HT-29 (cell line): ENCODE measurements at places on chromosomes 16 and 17. TPM values are rescaled to one million over a fixed set of nuclear protein-coding genes. Genes with fewer than 3 reads are reported as not detected.

- DNase-seq = no peak
These were observed 216.7 kb downstream of the C16orf95 start for GRCh38 chr16:87100306-87101058.

DNA sequence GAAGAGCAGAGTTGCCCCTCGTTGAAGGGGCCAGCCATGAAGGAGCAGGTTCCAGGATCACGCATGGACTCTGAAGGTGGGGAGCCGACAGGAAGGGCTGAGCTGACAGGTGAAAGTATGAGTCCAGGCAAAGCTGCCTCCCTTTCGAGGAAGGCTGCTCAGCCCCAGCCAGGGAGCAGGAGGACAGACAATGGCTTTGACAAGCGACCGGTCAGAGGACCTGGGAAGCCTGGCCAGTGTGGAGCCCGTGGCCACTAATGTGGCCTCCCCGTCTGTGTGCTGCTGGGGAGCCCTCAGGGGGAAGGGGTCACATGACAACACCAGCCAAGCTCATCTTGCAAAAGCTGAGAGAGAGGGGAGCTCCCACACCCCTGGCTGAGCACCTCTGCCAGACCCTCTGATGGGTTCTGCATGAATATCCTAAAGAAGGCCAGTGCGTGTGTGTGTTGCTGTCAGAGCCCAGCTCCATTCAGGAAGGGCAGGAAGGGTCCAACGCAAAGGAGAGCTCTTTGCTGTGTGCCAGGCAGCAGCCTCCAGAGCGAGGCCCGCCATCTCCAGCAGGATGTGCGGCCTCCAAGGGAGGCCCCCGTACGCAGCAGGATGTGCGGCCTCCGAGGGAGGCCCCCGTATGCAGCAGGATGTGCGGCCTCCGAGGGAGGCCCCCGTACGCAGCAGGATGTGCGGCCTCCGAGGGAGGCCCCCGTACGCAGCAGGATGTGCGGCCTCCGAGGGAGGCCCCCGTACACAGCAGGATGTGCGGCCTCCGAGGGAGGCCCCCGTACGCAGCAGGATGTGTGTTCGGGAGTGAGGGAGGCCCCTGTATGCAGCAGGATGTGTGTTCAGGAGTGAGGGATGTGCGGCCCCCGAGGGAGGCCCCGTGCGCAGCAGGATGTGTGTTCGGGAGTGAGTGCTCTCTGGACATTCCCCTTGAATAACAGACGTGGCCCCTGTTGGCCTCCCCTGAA is 102.1 kb upstream of the CHMP6 start:
- DNase-seq = no peak

GRCh38 chr17:65737451-65737850 is 176.0 kb upstream of the AXIN2 start:
- DNase-seq = no peak

DNA sequence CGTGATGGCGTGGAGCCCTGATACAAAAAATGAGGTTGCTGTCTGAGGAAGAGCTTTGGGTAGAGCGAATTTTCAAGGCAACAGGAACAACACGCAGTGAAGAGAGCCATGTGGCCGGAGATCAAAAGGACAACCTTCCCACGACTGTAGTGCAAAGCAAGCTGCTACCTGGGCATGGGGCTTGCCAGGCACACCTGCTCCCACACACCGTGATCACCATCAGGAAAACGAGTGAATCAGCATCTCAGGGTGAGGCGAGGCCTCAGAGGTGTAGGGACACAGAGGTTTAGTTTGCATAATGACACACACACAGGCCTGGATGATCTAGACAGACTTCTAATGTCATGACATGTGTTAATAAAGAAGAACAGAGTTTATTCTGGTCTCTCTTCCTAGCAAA is 65.7 kb downstream of the PARN start:
- peak; percentile 22 for DNase-seq

GRCh38 chr16:1822801-1823200 is 3.8 kb downstream of the HAGH start:
- no peak for DNase-seq

GRCh38 chr17:41678411-41678906 is 10.2 kb upstream of the EIF1 start:
- DNase-seq = peak; percentile 31

DNA sequence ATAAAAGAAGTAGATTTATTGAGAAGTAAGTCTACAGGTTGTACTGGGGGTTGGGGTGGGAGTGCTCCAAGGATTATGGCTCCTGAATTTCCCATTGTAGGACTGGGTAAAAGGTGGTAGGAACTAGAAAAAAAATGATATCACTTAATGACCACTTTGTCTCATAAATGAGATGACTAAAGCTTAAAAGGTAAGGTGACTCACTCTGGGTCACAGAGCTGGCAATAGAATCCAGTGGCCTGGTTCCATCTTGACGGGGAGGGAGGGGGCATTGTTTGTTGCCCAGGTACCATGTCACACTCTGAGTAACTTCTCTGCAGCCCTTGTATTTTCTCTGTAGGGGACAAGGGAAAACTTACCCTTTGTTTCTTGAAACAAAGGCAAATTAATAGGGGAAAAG is 126.1 kb downstream of the PITPNC1 start:
- DNase-seq = peak; percentile 92

DNA sequence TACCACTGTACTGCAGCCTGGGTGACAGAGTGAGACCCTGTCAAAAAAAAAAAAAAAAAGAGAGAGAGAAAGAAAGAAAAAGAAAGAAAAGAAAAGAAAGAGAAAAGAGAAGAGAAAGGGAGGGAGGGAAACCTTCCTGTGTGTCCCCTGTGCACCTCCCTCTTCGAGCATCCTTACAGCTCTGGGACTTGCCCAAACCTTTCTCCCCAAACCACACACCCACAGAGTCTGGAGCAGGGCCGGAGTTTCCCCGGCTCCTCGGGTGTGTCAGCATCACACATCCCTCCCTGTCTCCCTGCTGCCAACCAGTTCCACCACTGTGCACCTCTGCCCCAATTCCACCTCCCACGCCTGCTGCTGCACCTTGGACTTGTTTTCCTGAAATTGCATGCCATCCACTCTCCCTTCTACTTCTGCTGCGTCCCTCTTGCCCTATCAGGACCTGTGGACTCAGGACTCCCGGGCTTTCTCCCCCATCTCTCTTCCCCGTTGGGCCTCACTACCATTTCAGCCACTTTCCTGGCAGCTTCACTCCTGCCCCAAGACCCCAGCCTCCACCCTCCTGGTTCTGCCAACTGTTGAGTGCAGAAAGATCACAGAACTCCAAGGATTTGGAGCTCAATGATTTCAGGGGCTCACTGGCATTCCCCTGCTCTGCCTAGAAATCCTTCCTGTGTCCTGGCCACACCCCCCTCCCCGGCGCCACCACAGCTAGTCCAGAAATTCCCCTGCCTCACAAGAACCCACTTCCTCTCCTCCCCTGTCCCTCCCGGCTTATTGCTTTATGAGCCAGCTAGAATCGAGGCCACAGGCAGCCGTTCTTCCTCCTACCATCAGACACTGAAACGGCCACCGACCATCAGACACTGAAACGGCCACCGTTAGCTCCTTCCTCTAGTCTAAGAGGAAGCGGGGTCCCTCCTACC is 3.7 kb upstream of the CDK3 start:
- peak; percentile 88 for DNase-seq

- DNase-seq = peak; percentile 79
These were observed 1.2 kb upstream of the COG1 start for GRCh38 chr17:73191443-73192205.

DNA sequence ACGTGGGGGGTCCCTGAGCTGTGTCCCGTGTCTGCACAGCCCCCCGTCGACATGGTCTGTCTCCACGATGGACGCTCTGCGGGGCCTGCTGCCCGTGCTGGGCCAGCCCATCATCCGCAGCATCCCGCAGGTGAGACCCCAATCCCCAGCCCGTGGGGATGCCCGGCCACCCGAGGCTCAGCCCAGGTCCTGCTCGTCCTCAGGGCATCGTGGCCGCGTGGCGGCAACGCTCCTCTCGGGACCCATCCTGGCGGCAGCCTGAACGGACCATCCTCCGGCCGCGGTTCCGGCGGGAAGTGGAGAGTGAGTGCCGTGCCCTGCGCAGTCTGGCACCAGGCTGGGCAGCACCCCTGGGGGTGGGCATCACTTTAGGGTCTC is 4.9 kb downstream of the MSLN start:
- no peak for DNase-seq

GRCh38 chr16:18788828-18789514 is 1.2 kb downstream of the RPS15A start:
- DNase-seq = no peak

DNA sequence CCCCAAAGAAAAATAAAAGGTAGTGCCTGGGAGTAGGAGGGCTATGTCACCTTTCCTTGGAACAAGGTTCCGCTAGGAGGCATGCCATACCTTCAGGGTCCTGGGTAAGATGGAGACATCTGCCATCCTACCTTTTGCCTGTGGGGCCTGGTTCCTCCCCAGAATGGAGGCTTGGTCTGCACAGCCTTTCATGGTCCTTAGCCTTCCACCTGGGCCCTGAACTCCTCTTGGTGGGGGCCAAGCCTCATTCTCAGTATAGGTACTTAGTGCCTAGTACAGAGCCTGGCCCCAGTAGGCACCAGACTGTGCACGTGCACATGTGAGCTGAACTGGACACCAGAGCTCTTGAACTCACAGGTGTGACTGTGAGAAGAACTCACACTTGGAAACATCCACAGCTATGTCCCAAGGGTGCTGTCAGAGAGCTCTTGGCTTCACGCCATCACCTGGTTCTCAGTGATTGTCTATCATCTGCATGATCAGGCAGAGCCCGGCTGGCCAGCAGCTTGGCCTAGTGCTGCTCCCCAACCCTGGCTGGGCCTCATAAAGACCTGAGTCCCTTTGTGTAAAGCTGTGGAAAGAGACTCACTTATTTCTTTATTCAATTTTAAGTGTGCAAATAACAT is 143.2 kb downstream of the SOCS1 start:
- peak; percentile 9 for DNase-seq

DNA sequence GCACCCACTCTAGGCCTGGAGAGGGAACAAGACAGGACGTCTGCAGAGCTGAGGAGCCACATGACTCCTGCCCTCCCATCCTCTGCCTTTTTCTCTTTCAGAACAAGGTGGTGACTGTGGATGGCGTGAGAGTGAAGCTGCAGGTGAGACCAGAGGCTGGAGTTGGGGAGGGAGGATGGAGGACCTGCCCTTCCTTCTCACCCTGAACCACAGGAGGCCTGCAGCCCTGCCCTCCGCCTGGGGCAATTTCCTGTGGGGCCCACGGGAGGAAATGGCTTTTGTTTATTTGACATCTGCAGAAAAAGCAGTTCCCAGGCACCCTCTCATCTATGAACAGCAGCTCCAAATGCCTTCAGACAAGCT is 5.1 kb downstream of the RAB37 start:
- DNase-seq = no peak

- DNase-seq = no peak
These were observed 3.3 kb upstream of the FBXL20 start for GRCh38 chr17:39404542-39405378.

DNA sequence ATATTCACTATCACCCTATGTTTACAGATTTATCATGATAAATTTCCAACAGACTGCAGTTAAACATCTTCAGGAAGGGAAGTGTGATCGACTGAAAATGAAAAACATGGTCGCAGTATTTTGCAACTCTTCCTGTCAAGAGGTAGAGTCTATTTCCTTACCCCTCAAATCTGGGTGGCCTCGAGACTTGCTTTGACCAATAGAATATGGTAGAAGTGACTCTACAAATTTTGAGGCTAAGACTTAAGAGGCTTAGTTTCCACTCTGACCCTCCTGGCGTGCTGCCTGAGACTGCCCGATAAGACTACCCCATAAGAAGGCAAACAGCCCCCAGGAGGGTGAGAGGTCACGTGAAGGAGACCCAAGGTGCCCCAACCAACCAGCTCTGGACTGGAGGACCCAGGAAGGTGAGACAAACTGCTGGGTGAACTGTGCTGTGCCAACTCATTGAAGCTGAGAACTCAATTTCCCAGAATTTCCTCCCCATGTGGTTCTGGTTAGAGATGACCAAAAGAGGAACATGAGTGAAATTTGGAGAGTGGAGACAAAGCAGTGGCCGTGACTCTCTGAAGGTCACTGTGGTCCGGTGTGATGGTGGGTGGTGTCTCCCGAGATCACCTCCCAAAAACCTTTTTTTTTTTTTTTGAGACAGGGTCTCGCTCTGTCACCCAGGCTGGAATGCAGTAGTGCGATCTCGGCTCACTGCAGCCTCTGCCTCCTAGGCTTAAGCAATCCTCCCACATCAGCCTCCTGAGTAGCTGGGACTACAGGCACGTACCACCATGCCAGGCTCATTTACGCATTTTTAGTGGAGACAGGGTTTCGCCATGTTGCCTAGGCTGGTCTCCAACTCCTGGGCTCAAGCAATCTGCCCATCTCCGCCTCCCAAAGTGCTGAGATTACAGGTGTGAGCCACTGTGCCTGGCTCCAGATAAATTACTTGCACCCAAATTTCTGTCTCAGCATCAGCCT is 38.2 kb upstream of the LITAF start:
- DNase-seq = no peak

GRCh38 chr17:48624544-48625494 is 1.3 kb downstream of the HOXB9 start:
- no peak for DNase-seq

DNA sequence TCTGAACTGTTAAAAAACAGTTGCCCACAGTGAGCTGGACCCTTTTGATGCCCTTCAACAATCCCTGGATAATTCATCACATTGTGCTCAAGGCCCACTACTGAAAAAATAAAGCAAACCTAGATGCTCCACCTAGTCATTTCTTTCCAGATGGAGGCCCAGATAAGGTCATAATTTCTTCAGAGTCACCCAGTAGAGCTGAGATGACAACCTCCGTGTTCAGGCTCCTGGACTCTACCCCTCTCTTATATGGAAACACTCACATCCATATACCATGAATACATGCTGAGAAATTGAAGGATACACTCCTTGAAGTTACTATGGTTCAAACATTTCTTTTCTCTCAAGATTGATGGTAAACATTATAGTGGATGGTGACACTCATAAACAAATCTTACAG is 2.7 kb upstream of the ABCA3 start:
- no peak for DNase-seq

RDM1 gene
- total RNA-seq = 4.9 and 11.3 TPM in 2 replicates

WFIKKN2 gene
- total RNA-seq = 0.05 TPM in 1 of 2 replicates, not detected in the other

POLR2A gene
- total RNA-seq = 26.0 and 58.6 TPM in 2 replicates

TBC1D3K gene
- total RNA-seq = not detected in 2 replicates

CIITA gene
- total RNA-seq = not detected in 2 replicates

DYNLRB2 gene
- not detected in 2 replicates for total RNA-seq

AIPL1 gene
- total RNA-seq = not detected in 2 replicates

KRTAP1-1 gene
- total RNA-seq = 0.42 and 0.64 TPM in 2 replicates

TPSD1 gene
- total RNA-seq = not detected in 2 replicates

SLC38A8 gene
- not detected in 2 replicates for total RNA-seq

MSLN gene
- 3.9 and 8.3 TPM in 2 replicates for total RNA-seq

ASGR1 gene
- 0.52 TPM in 1 of 2 replicates, not detected in the other for total RNA-seq
